ENCODE measurements at places on chromosomes 7 and 10. TPM values are rescaled to one million over a fixed set of nuclear protein-coding genes. Genes with fewer than 3 reads are reported as not detected.

The LRRN3 gene
- total RNA-seq: 2.1 TPM

The PON1 gene
- not detected for total RNA-seq

The NEUROG3 gene
- not detected for total RNA-seq

The WDR91 gene
- 5.8 TPM for total RNA-seq

The EN2 gene
- under 0.01 TPM for total RNA-seq

The GDF10 gene
- total RNA-seq: 1.2 TPM

The NCF1 gene
- total RNA-seq: under 0.01 TPM

The ADAM8 gene
- total RNA-seq: 0.71 TPM

The CALN1 gene
- total RNA-seq: not detected

The GRM3 gene
- total RNA-seq: not detected

The SHLD2 gene
- total RNA-seq: 22.0 TPM

The C7orf33 gene
- total RNA-seq: not detected

The ZNHIT1 gene
- total RNA-seq: 108 TPM

The NKX2-3 gene
- not detected for total RNA-seq

The GAD2 gene
- total RNA-seq: not detected

The BMPR1A gene
- 48.9 TPM for total RNA-seq

The AKR1B1 gene
- 237 TPM for total RNA-seq

The NME8 gene
- not detected for total RNA-seq

The ZNF22 gene
- total RNA-seq: 15.2 TPM

The MRPS17 gene
- 14.6 TPM for total RNA-seq

The C10orf105 gene
- under 0.01 TPM for total RNA-seq

The CPN1 gene
- total RNA-seq: not detected

The CCT6A gene
- 191 TPM for total RNA-seq

The MYH16 gene
- total RNA-seq: not detected

The C1QL3 gene
- under 0.01 TPM for total RNA-seq

The SAMD9L gene
- total RNA-seq: 6.8 TPM

The PHKG1 gene
- total RNA-seq: 0.43 TPM

The TNS3 gene
- total RNA-seq: 150 TPM

The GDF2 gene
- not detected for total RNA-seq

The COL28A1 gene
- total RNA-seq: not detected

The CDHR1 gene
- total RNA-seq: under 0.01 TPM

The ADGRA1 gene
- not detected for total RNA-seq

The ADAM22 gene
- total RNA-seq: 0.37 TPM
